ENCODE measurements at places on chromosomes 11 and 22.
A peak's percentile ranks its signal among the peaks of the same experiment; 100 is the strongest.

GRCh38 chr11:95792200-95792599, 1.9 kb downstream of the CEP57 start:
- DNase-seq, result no peak

GRCh38 chr11:73267122-73267846, 4.9 kb upstream of the P2RY6 start:
- DNase-seq, result no peak

GRCh38 chr11:17730608-17731462, 3.7 kb upstream of the KCNC1 start:
- peak; percentile 69 for DNase-seq

- DNase-seq, result no peak
Measured at GRCh38 chr11:33320814-33321330, 63.7 kb downstream of the HIPK3 start.

GRCh38 chr11:65290448-65291165, 24.1 kb upstream of the CDC42EP2 start:
- DNase-seq, result peak; percentile 76

DNA sequence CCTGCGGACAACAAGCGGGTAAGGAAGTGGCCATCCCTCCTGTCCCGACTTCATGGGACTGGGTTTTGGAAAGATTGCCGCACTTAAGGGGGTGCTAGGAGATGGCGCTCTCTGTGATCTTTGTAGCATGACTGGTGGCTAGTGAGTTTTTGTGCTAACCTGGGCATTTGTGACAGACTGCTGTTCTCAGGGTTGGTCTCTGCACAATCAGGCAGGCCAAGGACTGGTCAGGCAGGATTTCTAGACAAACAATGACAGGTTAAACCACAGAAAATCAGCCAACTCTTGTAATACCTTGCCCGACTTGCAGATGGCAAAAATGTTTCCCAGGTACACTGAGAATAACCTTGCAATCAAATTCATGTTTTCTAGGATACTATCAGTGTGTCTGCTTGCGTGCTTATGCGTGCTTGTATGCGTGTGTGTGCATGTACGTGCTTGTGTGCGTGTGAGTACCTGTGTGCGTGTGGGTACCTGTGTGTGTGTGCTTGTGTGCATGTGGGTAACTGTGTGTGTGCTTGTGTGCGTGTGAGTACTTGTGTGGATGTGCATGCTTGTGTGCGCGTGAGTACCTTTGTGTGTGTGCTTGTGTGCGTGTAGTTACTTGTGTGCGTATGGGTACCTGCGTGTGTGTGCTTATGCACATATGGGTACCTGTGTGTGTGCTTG, 25.6 kb upstream of the SORL1-AS1 start:
- DNase-seq, result no peak

DNA sequence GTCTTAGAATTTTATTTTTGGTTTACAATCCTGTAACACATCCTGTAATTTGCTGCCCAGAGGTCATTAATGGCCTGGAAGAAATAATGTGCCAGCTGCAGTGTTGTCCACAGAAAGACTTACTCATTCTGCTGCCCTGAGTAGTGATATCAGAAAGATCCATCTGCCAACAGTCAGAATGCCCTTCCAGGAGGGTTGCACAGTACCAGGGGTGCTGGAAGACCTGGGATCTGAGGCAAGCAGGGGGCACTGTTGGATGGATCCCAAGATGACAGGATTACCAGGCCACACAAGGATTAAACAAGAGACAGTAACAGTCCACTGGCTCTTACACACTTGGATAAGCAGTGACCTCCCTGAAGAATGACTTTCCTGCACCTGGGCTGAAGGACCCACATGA, 93.8 kb upstream of the TOP3B start:
- DNase-seq, result no peak

- DNase-seq, result no peak
Measured at GRCh38 chr11:68116126-68116525, 5.1 kb downstream of the CHKA start.

- DNase-seq, result no peak
Measured at GRCh38 chr22:27724157-27724556, 77.4 kb downstream of the MN1 start.

- no peak for DNase-seq
Measured at GRCh38 chr22:35995772-35996171, 32.9 kb downstream of the RBFOX2 start.

- no peak for DNase-seq
Measured at GRCh38 chr22:42949159-42949558, 65.8 kb downstream of the PACSIN2 start.

- DNase-seq, result no peak
Measured at GRCh38 chr11:94149431-94150017, 20.9 kb downstream of the PANX1 start.

GRCh38 chr11:36719358-36720107, 121.5 kb upstream of the RAG2 start:
- no peak for DNase-seq

DNA sequence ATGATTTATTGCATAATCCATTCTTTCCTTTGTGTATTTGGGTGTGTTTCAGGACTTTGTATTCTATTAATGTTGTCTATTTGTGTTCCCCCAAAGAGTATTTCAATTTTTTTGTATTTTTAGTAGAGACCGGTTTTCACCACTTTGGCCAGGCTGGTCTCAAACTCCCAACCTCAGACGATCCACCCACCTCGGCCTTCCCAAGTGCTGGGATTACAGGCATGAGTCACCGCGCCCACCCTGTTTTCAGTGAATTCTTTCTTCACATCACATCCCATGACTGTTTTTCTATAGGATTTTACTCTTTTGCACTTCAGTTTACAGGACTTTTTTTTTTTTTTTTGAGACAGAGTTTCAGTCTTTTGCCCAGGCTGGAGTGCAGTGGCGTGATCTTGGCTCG, 46.3 kb downstream of the RBX1 start:
- no peak for DNase-seq

GRCh38 chr11:134999590-134999989, 587.5 kb upstream of the B3GAT1 start:
- no peak for DNase-seq

GRCh38 chr11:8777907-8778767, 95.5 kb downstream of the RPL27A start:
- DNase-seq, result peak; percentile 48

GRCh38 chr11:133409799-133410198, 122.5 kb downstream of the OPCML start:
- DNase-seq, result no peak

- DNase-seq, result no peak
Measured at GRCh38 chr22:19718456-19719049, 4.2 kb downstream of the SEPTIN5 start.

- no peak for DNase-seq
Measured at GRCh38 chr11:61671527-61671926, 8.7 kb upstream of the DAGLA start.

DNA sequence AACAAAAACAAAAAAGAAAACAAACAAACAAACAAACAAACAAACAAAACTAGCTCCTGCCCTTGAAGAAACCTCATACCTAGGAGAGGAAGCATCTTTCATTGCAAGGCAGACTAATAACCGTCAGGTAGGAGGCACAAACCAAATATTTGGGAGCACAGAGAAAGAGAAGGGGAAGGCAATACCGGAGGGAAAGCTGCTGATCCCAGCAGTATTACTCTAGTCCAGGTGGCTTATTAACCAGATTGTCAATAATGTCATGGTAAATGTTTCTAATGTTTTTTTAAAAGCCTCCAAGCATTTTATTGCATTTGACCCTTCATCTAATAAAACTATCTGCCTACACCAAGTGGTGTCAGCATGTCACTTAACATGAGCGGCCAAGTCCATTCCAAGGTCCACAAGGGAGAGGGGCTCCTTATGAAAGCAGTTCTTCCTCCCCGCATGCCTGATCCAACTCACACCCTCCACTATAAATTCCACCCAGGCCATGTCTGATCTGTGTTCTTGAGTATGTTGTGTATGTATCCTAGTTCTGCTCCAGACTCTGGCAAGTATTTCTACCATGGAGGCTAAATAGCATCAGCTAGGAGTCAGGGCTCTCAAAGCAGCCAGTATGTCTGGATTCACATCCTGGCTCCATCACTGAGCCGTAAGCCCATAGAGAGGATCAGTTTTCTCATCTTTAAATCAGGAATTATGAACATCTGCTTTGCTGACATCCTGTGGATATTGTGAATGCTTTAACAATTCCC, 208.1 kb upstream of the TENM4 start:
- DNase-seq, result no peak

DNA sequence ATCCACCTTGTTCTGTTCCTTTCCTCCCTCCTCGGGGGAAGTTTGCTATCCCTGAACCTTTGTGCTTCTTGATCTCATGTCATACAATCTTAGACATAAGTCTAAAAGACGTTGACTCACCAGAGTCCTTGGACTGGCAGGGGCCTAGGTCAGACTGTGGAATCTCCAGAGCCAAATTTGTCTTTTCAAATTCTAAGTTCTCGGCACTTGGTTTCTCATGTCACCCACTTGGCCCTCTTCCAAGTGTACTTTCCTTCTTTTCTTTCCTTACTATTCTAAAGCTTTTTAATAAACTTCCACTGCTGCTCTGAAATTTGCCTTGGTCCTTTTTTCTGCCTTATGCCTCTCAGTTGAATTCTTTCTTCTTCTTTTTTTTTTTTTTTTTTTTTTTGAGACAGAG, 30.1 kb upstream of the SMPD1 start:
- no peak for DNase-seq

DNA sequence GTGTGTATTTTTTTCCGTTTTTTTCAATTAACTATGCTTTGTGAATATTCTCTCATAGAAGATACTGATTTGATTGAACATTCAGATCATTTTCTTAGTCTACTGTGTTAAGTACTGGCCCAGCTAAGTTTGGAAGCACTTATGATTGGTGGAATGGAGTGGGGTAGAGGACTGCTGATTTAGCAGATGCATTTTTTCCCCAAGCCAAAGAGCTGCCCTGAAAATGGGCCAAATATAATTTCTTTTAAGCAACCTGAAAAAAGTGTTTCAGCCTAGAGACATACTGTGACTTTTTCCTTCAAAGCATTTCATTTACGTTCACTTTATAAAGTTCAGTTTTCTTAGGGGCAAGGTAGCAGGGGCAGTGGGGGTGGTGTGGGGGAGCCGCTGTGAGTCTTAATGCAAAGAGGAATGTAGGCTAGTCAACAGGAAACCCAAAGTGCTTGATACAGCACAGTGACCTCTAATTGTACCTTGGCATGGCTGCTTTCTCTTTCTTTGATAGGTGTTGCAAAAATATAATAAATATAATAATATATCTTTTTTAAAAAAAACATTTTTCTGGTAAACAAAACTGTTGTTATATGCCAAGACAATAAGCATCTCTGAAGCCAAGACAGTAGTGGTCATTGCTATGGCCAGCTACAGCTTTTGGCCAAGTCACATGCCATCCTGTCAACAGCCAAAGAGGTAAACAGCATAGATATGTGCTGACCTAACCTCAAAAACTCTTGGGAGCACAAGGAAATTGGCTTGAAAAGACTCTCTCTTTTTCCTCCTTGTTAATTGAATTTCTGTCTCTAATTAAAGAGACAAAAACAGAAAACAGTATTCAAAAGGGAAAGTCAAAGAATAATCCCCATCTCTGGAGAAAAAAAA, 58.8 kb downstream of the LIF start:
- DNase-seq, result no peak

DNA sequence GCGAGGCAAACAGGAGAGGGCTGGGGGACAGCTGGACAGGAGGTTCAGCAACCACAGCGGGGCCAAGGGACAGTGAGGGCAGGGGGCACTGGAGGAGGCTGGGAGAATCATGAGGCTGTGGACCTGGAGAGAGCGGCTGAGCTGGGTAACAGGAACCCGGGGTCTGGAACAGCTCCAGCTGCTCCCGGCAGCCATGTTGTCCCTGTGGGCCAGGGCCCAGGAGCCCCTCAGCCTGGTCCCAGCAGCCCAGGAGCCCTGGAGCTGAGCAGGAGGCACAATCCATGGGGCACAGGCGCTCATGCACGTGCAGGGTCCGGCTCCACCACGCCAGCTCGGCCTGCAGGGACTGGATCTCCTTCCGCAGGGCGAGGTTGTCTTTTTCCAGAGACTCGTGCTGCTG, 7.4 kb downstream of the BATF2 start:
- no peak for DNase-seq

DNA sequence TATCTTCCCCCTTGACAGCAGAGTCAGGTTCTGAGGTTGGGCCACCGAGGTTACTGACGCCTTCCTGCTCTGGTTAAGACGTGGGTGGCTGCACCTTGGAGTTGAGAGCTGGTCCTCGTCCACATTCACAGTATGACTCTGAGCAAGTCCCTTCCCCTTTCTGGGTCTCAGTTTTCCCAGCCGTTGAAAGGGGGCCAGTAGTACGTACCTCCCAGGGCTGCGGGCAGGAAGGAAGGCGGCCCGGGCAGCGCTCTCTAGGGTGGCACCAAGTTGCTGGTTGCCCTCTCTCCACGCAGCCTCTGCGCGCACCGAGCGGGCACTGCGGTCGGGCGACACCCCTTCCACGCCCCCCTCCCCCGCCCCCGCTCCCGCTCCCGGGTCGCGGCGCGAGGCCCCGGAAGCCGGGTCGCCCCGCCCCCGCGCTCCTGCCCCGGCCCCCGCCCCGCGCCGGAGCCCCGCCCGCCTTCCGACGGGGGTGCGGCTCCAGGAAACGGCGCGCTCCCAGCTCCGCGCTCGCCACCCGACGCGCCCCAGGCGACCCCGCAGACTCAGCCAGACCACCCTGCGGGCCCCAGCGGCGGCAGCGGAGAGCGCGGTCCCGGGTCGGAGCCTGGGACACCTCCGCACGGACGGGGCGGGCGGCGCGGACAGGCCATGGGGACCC, at the start of gene EHBP1L1:
TSS of gene EHBP1L1 (plus strand) at position 486 of the 664 bp plus-strand sequence. CDS start 250 bp downstream, outside the sequence.
- no peak for DNase-seq

DNA sequence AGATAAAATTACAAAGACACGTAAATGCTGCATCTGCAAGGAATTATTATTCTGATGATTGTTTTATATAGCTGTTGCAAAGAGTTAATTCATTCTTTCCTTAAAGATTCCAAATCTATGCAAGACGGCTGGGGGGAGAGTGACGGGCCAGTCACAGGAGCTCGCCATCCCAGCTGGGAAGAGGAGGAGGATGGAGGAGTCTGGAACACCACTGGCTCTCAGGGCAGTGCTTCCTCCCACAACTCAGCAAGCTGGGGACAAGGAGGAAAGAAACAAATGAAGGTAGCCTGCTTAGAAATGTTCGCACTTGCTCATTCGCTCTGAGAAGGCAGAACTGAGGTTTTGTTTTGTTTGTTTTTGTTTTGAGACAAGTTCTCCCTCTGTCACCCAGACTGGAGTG, 73.0 kb upstream of the ADSL start:
- DNase-seq, result no peak

DNA sequence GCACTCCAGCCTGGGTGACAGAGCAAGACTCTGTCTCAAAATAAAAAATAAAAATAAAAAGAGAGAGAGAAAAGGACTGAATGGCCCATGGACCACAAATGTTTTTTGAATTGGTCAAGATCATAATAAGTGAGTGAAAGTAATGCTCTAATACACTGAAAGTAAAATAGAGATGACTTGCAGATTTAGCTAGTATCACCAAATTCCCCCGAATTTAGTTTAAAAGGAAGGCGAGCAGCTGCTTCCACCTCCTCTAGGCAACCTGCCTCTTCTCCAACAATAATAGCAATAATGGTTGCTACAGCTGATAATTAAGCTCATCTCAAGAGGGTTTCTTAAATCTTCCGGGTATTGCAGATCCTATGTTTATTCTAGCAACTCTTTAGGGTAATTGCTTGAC, 36.8 kb downstream of the CELF1 start:
- DNase-seq, result no peak

GRCh38 chr11:60130496-60130895, 42.0 kb downstream of the MS4A2 start:
- DNase-seq, result peak; percentile 25

- peak; percentile 25 for DNase-seq
Measured at GRCh38 chr22:23878219-23878618, 16.0 kb upstream of the MIF start.

All from anterior cingulate cortex (tissue), 58 donors.